ENCODE measurements at places on chromosomes 11 and 22.

- no peak for DNase-seq
These were observed 935.9 kb downstream of the JRKL start for GRCh38 chr11:97325693-97326092.

- peak; percentile 17 for DNase-seq
These were observed 539 bp downstream of the EIF4ENIF1 start for GRCh38 chr22:31488988-31489617.

GRCh38 chr11:75031771-75032549 lies 43.2 kb downstream of the NEU3 start:
- peak; percentile 79 for DNase-seq

GRCh38 chr22:27903805-27904473 lies 15.1 kb downstream of the PITPNB start:
- no peak for DNase-seq

GRCh38 chr11:43267856-43268580 lies 43.8 kb upstream of the API5 start:
- DNase-seq = no peak

- DNase-seq = no peak
These were observed 26.2 kb downstream of the TSPAN32 start for GRCh38 chr11:2328021-2328420.

- DNase-seq = no peak
These were observed 321.7 kb downstream of the NTM start for GRCh38 chr11:131692151-131692550.

GRCh38 chr11:66685276-66686099 lies 7.8 kb upstream of the RBM4B start:
- DNase-seq = no peak

GRCh38 chr11:67345920-67346819 lies 7.2 kb downstream of the POLD4 start:
- peak; percentile 54 for DNase-seq

GRCh38 chr11:62817129-62817528 lies 11.9 kb upstream of the NXF1 start:
- no peak for DNase-seq

DNA sequence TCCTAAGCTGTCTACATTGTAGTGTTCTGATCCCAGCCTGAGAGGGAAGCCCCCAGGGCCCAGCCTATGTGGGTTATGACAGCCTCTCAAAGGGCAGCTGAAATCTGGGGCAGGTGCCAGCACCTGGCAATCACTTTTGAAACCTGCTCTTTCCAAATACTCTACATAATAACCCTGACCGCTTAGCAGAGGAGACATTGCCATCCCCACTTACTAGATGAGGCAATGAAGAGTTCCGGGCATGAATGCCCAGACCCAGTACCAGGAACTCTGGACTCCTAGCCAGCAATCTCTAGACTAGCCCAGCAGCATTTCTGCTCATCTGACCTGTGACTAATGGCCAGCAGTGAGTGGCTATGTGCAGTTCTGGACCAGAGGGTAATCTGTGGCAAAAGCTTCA lies 412.4 kb upstream of the CADM1 start:
- DNase-seq = no peak

GRCh38 chr11:26276798-26277424 lies 55.0 kb upstream of the ANO3 start:
- peak; percentile 72 for DNase-seq

DNA sequence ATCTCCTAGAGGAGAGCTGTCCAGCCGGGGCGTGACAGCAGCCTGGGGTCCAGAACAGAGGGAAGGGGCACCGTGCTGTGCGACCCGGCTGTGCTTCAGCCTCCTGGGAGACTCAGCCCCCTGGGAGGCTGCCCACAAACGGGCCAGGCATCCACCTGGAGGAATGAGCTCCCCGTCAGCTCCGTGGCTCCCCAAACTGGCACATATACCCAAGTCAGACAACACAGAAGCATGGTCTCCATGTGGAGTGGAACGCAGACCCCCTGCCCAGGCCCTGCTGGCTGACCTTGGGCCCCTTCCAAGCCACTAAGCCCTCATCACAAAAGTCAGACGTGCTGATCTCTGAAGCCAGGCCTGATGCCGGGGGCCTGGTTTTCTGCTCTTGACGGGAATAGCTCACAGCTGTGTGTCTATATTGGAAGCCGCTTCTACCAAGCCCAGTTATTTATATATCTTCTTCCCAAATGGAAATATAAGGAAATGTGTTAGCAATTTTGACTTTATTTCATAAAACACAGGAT lies 91.7 kb downstream of the BRD1 start:
- DNase-seq = no peak

DNA sequence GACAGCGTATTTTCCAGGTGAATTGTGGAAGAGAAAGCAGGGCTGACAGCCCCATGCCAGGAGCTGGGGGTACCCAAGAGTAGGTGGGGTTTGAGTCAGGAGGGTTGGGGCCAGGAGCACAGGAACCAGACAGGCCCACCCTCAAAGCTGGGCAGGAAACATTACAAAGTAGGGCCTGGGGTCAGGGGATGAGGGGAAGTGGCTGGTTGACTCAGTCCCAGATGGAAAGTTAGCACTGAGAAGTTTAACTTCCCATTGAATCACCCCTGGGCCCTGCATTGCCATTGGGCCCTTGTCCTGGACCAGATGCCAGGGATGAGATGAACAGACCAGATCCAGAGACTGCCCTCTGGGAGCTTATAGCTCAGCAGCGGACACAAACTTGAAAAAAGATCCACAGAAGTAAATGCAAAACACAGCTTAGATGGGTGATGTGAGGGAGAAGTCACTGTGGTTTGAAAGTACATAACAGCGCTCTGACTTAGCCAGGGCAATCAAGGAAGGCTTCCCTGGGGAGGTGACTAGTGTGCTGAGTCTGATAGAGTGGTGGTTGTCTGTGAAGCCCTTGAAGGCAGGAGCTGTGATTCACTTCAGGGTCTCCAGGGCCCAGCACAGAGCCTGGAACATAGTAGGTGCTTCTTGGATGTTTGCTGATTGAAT lies 2.2 kb downstream of the MAFF start:
- DNase-seq = peak; percentile 68

- DNase-seq = no peak
These were observed 97.1 kb upstream of the SYT13 start for GRCh38 chr11:45383224-45383623.

DNA sequence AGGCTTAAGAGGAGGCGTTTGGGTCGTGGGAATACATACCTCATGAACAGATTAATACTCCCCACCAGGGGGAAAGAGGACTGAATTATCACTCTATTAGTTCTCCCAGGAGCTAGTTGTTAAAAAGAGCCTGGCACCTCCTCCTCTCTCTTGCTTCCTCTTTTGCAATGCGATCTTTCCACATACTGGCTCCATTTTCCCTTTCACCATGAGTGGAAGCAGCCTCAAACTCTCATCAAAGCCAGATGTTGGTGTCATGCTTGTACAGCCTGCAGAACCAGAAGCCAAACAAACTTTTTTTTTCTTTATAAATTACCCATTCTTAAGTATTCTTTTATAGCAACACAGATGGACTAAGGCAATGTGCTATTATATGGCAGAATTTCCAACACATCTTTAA lies 258.5 kb downstream of the FAM76B start:
- DNase-seq = peak; percentile 17

- no peak for DNase-seq
These were observed 960 bp upstream of the CADM1 start for GRCh38 chr11:115505175-115505574.

- peak; percentile 11 for DNase-seq
These were observed 28.7 kb downstream of the TMEM184B start for GRCh38 chr22:38244106-38244505.

DNA sequence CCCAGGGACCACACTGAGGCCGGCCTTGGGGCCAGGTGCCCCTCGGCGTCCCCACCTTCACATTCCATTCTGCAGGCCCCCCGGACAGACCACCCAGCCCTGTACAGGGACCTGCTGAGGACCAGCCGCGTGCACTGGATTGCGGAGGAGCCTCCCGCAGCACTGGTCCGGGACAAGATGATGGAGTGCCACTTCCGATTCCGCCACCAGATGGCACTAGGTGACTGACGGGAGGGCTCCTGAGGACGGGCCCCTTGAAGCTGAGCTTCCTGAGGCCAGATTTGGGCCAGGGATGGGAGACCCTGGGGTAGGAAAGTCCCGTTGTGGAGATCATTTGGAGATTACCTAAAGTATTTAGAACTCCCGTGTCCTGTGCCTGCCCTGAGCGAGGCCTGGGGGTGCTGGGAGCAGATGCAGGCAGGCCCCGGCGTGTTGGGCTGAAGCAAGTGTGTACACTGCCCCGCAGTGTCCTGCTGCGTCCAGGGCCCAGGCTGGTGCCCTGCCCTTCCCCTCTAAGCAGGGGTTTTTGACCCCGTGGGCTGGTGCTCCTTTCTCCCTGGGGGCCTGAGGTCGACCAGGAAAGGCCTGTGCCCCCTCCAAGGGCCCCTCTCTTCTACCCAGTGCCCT lies 20.0 kb downstream of the TRMU start:
- no peak for DNase-seq

DNA sequence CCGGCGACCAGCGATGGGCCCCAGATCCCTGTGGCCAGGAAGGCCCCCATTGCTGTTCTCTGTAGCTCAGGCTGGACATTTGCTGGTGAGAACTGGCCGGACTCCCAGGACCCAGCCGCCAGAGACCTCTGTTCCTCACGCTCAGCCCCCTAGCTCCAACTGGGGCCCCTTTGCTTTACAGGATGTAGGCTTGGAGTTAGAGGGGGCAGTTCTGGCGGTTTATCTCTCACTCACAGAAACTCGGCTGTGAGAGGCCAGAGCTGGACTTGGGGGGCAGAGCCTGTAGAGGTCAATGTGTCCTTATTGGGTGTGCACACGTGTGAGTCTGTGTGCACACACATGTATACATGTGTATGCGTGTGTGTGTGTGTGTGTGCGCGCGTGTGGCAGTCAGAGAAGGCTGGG lies 502 bp downstream of the SMIM38 start:
- no peak for DNase-seq

DNA sequence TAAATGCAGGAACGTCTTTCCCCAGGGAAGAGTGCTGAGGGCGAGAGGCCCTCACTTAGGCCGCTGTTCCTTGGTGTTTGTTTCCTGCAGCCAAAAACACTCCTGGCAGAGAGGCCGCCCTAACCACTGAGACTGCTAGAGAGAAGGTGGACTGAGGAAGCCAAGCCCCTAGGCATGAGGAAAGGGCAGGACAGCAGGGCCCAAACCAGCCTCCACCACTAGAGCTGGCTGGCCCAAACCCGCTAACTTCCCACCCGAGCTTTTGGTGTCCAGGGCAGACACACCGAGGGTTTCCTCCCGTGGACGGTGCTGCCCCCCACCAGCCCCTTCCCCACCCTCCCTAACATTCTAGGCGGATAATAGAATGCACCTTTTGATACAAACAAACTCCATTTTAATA lies 6.0 kb downstream of the FGF19 start:
- no peak for DNase-seq

DNA sequence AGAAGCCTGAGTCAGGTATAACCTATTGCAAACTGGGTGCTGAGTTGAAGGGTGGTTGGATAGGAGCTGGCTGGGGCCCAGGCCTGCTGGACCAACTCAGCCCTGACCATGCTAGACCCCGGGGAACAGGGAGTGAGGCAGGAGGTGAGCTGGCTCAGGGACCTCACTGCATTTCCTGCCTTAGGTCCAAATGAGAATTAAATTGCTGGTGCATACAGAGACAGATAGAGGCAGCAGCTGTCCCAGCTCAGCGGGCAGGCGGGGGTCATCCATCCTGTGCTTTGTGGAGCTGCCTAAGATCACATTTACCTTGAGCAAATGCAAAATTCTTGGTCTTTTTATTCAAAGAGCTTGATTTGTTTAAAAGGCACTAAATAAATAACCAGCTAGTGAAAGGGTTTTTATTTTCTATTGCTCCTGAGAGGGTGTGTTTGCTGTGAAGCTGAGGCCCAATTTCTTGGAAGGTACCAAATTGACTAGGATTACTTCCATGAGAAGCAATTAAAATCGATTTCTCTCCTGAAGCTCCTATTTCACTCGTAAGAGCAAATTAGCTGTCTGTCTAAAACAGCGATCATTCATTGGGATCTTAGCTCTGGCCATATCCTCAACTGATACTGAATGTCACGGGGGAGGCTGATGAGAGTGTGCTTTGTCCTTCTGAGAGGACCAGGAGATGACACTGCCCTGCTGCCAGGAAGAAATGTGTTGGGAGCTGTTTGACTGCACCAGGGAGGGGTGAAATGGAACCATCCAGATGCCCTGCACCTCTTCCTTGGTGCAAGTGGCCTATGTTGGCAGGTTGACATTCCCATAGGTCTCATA lies 24.9 kb downstream of the USH1C start:
- no peak for DNase-seq

- DNase-seq = peak; percentile 2
These were observed 78.8 kb upstream of the TOP3B start for GRCh38 chr22:22061085-22062077.

DNA sequence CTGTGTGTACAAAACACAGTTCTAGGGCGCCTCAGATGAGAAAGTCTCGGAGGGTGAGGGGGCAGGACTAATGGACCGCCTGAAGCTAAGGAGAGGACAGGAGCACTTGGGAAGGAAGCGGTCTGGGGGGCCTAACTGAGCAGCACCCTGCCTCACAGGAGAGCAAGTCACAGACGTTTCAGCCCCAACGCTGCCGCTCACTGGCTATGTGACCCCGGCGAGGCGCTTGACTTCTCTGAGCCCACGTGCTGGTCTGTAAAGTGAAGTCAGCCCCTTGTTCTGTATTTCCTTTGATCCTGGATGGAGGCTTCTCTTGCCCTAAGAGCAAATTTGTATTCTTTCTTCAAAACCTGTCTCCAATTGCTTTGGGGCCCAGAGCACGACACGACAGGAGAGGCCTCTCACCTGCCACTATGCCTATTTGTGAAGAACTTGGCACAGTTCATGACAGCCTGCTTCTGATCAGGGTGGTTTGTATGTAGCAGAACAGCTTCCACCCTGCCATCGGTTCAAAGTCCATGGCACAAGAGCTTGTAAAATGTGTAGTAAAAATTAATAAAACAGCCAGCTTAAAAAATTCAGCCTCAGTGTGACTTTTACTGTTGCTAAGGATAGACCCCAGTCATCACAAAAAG lies 59.1 kb downstream of the WNT11 start:
- no peak for DNase-seq

GRCh38 chr11:65663639-65664200 lies 1.0 kb upstream of the RELA start:
- DNase-seq = peak; percentile 34
